NCI-H1694 treated with DMSO at 0.1 percent for 48 hours (cell line): ENCODE measurements at places on chromosomes 16 and 17.

DNA sequence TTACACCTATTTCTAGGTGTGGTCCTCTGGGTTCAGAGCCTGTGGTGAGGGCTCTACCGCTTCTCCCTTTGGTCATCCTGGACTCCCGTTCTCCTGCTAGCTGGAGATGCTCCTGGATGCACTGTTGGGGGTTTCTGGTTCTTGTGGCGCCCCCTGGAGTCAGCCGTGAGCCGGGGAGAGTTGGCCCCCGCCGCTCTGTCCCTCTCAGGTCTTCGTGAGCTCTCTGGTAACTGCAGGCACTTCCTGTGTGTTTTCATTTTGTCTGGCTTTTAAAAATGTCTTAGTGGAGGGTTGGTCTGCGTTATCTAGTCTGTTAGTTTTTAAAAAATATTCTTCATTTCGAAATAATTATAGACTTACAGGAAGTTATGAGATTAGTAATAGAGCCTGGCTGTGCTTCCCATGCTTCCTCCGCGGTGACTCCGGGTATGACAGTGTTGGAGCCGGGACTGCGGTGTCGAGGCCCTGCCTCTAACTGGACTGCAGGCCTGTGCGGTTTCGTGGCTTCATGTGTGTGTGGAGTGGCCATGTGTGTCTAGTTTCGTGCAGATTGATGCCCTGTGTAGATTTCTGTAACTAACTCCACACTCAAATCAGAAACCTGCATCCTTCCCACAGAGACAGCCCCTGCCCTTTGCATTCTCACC is 78.0 kb upstream of the ZNF750 start:
- no peak for DNase-seq

GRCh38 chr17:38731526-38732294 is 1.6 kb downstream of the CISD3 start:
- no peak for DNase-seq

DNA sequence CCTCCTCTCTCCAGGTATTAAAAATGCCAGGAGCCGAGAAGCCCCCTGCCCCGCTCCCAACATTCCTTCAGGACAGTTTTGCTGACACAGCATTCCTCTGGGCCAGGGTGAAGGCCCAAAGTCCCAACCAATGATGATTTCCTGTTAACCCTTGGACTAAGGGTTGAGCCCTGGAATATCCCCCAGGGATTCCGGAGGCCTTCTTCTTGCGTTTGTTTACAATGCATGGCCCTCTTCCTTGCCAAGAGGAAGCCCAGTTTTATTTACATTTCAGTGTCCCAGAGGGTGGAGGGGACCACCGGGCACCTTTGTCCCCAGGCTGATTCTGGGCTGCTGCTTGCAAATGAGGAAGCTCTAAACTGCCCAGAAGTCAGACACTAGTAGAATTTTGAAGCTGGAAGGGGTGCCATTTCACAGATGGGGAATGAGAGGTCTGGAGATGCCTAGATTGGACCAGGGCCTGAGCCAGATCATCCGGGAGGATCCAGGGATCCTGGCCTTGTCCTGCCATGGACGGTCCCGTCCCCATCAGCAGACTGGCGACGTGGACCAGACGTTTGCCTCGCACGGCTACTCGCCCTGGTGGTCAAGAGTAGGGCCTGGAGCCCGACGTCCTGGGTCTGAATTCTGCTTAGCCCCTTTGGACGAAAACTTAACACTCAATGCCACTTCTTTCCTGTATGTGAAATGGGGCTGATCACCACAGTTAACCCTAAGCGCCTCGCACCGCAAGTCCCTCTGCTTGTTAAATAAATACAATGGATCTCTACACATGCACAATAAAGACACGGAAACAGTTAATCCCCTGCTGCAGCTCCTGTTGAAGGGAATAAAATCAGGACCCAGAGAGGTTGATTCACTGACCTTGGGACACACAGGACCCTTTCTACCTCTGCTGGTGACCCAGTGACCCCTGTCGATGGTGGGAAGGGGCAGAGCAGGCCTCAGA is 55.6 kb upstream of the CIBAR2 start:
- DNase-seq = no peak

- no peak for DNase-seq
These were observed 35.0 kb downstream of the CRISPLD2 start for GRCh38 chr16:84854759-84855158.

- no peak for DNase-seq
These were observed 66.7 kb downstream of the TANGO6 start for GRCh38 chr16:68910051-68910450.

- no peak for DNase-seq
These were observed 491.3 kb downstream of the TMEM114 start for GRCh38 chr16:8098947-8099512.

GRCh38 chr17:83129676-83130075 is 50.3 kb downstream of the METRNL start:
- DNase-seq = no peak

DNA sequence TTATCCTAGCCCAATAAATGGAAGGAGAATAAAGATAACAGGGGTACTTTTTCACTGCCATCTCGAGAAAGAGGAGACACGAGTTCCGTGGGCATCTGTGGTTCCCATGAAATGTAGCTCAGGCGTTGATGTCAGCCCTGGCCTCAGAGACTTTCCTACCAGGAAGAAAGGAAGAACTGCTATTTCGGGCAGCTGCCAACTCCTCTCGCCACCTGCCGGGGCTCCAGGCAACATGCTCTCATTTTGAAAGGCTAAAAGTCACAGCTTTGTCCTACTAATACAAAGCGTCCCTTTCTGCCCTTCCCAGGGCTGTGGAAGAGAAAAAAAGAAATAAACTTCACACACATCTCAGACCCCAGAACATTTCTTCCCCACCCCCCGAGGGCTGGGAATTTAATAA is 65.8 kb downstream of the DHRS7C start:
- DNase-seq = no peak

GRCh38 chr17:39716073-39716818 is 14.1 kb downstream of the MIEN1 start:
- DNase-seq = no peak
